ENCODE measurements at places on chromosomes 1 and 21.

- peak; percentile 19 for DNase-seq
Observed at GRCh38 chr1:88061492-88062177, 622.4 kb upstream of the PKN2 start.

- DNase-seq: no peak
Observed at GRCh38 chr1:48692235-48692634, 84.5 kb downstream of the BEND5 start.

DNA sequence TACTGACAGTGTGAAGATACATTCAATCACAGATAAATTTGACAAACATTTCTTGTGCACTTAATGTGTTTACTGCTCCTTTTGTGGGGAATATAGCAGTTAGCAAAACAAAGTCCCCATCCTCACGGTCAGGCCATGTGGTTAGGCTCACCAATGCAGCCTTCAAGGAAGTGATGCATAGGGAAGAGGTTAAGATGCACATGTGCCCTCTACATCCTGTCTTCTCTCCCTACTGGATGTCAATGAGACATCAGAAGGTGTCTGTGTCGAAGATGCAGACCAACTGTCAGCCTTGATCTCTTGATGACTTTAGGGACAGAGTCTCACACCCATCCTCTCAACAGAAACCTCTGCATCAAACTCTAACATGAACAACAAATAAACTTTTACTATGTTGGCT, 78.7 kb downstream of the FH start:
- DNase-seq: no peak

- DNase-seq: no peak
Observed at GRCh38 chr1:84406346-84406861, 8.1 kb downstream of the DNASE2B start.

- no peak for DNase-seq
Observed at GRCh38 chr1:53575955-53576320, 116.7 kb downstream of the DMRTB1 start.

GRCh38 chr1:87150143-87150542, 178.5 kb upstream of the LMO4 start:
- DNase-seq: no peak

- no peak for DNase-seq
Observed at GRCh38 chr1:158812336-158812735, 18.8 kb upstream of the MNDA start.

- no peak for DNase-seq
Observed at GRCh38 chr1:101150670-101151069, 86.1 kb upstream of the S1PR1 start.

DNA sequence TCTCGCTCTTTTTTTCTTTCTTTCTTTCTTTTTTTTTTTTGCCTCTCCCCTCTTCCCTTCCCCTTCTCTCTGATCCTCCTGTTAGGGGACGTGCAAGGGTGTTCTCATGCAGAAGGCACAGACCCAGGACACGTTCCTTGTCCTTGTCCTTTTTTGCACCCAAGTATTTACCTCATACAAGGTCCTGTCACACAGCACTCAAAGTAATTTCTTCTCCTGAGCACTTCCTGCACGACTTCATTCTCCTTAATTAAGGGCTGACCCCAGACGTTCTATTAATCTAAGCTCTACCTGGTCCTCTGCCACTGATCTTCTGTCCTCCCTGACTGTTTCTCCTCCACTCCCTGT, 424 bp upstream of the PCNX2 start:
- DNase-seq: no peak

DNA sequence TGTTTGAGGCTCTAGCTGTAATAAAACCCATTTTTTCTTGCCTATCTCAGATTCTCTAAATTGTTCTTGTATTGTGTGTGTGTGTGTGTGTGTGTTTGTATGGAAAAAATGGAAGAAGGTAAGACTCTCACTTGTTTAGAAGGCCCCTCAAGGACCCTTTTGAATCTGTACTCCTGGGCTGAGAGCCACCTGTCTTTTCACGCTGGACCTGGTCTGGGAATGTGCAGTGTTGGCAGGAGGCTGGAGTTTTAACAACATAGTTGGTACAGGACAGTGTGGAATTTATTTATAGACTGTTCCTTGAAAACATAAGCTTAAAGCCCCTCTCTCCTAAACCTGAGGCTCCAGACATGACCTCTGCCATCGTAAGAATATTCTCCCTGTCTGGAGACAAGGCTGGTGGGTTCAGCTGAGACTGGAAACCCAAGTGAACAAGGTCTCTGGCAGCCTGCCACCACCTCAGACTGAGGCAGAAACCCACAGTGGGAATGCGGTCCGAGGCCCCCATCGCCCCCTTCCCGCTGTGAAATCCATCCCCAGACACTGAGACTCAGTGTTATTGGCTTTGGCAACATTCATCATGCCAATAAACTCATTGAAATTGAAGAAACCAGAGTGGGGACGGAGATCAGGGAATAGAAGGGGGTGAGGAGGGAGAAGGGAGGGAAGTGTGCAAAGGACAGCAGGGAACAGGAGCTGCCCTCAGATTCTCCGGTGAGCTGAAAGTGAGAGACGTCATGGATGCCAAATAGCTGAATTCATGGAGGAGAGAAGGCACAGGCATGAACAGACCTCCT, 24.6 kb upstream of the PLXNA2 start:
- no peak for DNase-seq

DNA sequence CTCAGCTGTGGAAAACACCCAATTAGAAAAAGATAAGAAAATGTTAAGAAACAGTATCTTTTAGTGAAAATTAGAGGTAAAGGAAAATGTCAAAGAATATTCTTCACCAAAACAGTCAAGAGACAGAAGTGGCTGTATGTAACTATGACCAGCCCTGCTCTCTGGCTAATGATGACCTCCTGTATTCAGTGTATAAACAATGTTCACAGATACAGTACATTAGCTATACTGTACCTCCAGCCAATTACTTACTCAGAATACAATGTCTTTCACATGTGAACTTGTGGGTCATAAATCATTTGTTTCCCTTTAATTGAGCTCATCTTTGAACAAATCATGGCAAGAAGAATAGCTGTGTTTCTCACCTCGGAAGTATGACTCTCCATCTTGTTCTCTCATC, 432.0 kb downstream of the LMO4 start:
- DNase-seq: no peak

DNA sequence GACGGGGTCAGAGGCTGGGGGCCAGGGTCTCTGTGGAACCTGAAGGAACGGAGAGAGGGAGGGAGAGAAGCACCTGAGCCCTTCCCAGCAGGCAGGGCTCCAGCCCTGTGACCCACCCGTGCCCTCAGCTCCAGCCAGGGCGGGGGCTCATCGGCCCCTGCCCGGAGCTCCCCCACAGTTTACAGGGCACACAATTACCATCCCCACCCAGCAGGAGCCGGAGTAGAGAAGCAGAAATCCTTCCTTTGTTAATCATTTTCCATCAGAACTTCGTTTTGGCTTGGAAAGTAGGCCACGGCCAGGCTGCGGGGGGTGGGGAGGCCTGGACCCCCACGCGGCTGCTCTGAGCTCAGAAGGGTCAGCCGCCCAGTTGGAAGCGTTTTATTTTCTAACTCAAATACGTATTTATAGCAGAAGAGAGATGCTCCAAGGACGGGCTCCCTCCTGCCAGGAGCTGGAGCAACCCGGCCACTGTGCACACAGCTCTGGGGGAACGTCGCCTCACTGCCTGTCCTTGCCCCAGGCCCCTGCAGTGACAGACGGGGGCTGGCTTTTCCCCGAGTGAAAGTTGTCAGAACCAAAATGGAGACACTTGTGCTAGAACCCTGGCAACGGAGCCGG, 42.7 kb upstream of the ADARB1 start:
- DNase-seq: no peak

DNA sequence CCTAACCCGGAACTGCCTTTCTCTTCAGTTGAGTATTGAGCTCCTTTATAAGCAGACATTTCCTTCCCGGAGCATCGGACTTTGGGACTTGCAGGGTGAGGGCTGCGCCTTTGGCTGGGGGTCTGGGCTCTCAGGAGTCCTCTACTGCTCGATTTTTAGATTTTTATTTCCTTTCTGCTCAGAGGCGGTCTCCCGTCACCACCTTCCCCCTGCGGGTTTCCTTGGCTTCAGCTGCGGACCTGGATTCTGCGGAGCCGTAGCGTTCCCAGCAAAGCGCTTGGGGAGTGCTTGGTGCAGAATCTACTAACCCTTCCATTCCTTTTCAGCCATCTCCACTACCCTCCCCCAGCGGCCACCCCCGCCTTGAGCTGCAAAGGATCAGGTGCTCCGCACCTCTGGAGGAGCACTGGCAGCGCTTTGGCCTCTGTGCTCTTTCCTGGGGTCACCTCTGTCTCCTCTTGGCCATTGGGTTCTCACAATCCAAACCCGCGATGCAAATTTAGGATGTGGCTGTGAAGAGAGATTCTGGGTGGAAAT, 3.7 kb downstream of the OLIG2 start:
- no peak for DNase-seq

- no peak for DNase-seq
Observed at GRCh38 chr1:58981392-58981791, 197.5 kb upstream of the JUN start.

DNA sequence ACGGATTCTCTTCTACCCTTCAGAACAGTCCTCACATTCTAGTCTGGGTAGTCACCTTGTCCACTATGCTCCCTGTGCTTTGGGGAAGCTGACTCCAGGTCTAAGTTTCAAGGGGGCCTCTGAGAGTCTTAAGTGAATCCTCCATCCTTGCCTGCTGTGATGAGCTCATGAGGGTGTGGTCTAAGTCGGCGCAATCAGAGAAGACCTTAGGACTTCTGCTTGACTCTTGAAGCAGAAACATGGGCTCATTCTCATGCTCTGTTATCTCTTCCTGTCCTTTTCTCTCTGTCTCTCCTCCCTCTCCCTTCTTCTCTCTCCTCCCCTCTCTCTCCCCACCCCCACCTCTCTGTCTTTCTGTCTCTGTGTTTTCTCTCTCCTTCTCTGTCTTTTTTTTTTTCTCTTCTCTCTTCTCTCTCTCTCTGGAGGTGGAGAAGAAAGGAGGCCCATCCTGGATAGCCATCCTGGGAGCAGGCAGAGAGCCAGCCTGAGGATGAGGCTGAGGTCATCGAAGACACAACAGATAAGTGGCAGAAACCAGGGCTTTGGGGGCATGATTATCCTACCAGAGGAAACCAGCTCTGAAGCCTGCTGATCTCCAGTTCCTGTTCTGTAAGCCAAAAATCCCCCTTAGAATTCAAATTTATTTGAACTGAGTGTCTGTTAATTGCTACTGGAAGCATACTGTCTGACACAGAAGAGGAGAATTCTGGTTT, 245.6 kb downstream of the SIPA1L2 start:
- no peak for DNase-seq

DNA sequence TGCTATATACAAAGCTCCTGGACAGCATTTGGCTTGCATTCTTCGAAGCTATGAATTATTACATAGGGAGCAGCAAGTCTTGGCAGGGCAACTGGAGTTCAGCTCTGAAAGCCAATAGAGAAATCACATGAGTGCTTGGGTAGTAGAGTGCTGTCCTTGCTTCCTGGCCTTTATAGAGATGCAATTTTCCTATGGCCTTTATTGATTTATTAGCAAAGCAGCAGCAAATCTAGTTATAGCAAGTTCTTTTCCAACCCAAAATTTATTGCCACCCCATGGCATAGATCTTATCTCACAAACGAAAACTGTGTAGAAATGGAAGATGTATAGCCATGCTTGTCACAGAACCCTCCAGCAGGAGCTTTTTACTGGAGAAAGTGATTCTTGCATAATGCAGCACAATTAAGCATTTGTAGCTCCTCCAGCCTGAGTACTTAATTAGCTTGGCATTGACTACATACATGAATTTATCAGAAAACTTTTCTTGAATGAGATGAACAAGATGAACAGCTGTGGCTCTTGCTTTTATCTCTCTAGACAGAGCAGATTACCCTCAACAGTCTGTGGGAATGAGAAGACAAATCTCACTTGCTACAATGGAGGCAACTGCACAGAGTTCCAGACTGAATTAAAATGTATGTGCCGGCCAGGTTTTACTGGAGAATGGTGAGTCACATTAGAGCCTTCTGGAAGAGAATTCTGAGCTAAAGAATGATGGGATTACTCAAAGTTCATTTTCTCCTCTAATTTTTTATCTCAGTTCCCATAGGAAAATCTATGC, 170.1 kb downstream of the CRB1 start:
- DNase-seq: no peak

- peak; percentile 41 for DNase-seq
Observed at GRCh38 chr1:98355656-98356383, 305.7 kb upstream of the SNX7 start.

- no peak for DNase-seq
Observed at GRCh38 chr21:33388188-33388587, 15.0 kb upstream of the IFNGR2 start.

DNA sequence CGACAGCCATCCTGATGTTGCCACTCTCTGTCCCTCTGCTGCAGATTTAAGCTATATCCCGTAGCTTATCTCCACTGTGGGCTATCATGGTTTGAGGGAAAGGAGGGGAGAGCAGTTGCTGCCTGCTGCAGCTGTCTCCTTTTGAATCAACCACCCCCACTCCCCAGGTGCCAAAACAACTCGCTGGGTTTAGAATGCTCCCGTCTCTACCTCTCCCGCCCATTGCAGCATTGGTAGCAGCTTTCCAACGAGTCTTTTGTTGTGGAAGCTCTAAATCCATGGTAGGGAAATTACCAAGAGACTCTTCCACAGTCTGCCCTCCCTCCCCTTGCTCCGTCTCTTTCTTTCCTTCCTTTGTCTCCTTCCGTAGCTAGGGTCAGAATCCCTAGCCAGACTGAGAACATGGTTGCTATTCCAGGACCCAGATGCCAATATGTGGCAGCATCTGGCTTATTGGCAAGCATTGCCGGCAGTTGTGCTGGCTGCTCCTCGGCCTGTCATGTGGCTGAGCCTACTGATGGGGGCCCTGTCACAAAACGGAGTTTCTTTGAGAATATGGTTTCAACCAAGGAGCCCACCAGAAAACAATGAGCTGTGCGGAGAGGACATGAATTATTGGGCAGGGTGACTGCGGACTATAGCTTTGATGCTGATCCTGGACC, 230.7 kb downstream of the RPS6KC1 start:
- DNase-seq: no peak

GRCh38 chr1:215545096-215545495, 22.0 kb upstream of the KCTD3 start:
- DNase-seq: no peak

DNA sequence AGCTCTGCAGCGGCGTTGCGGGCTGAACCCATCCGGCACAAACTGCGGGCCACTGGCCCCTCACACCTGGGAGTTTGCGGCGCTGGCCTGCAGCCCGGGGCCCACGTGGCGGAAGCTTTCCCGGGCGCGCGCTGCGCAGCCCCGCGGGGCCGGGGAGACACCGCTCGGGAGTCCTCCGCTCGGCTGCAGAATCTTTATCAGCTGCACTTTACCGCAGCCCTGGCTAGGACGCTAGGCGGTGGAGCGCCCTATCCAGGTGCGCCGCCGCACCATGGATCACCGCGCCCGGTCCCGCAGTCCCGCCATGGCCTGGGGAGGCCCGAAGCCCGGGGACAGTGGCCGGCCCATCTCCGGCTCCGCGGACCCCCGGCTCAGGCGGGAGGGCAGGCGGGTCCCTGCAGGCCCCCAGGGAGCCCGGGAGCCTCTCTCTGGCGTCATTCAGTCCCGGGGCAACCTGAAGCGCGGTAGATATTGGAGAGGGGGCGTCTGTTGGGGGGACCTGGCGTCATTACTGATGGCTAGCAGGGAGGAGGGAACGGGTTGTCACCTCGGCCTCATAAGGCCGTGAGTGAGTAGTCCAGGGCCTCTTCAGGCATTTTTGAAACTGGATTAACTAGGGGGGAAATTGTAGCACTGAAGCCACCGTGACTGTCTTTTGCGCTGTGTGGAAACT, 5.7 kb upstream of the OLIG2 start:
- DNase-seq: no peak

GRCh38 chr1:17136936-17137335, 17.7 kb upstream of the PADI2 start:
- no peak for DNase-seq

- DNase-seq: no peak
Observed at GRCh38 chr1:183023601-183024316, 539 bp downstream of the LAMC1 start.

- DNase-seq: no peak
Observed at GRCh38 chr1:26826261-26827105, at the start of gene ZDHHC18. ZDHHC18 (plus strand) TSS chr1:26826688; CDS start chr1:26826805, 117 bp downstream.

Measured in skeletal muscle cell (primary cell).